ENCODE measurements at places on chromosomes 4 and X. TPM values are rescaled to one million over a fixed set of nuclear protein-coding genes. Genes with fewer than 3 reads are reported as not detected.

The CLNK gene
- polyA plus RNA-seq: 0.26 TPM

The RUFY3 gene
- polyA plus RNA-seq: 186 TPM

The PPEF2 gene
- polyA plus RNA-seq: 0.48 TPM

The NXF3 gene
- 0.12 TPM for polyA plus RNA-seq

The TEX11 gene
- 0.08 TPM for polyA plus RNA-seq

The EDNRA gene
- polyA plus RNA-seq: 15.3 TPM

The HS6ST2 gene
- 54.3 TPM for polyA plus RNA-seq

The SRPX2 gene
- polyA plus RNA-seq: 4.0 TPM

The PAGE5 gene
- not detected for polyA plus RNA-seq

The BTC gene
- polyA plus RNA-seq: 0.51 TPM

The VSIG4 gene
- 16.8 TPM for polyA plus RNA-seq

The PDZD4 gene
- polyA plus RNA-seq: 243 TPM

The SLITRK4 gene
- polyA plus RNA-seq: 18.6 TPM

The RS1 gene
- 0.41 TPM for polyA plus RNA-seq

The IL21 gene
- not detected for polyA plus RNA-seq

The FHL1 gene
- polyA plus RNA-seq: 375 TPM

The ENOPH1 gene
- 129 TPM for polyA plus RNA-seq

The LDB2 gene
- 41.7 TPM for polyA plus RNA-seq

The AP1S2 gene
- polyA plus RNA-seq: 125 TPM

The PNMA6F gene
- 8.9 TPM for polyA plus RNA-seq

The HDAC8 gene
- polyA plus RNA-seq: 30.6 TPM

The PRR32 gene
- polyA plus RNA-seq: 1.8 TPM

The MAP3K15 gene
- polyA plus RNA-seq: 1.0 TPM

The DTHD1 gene
- 13.2 TPM for polyA plus RNA-seq

The SPANXD gene
- not detected for polyA plus RNA-seq

The HS3ST1 gene
- polyA plus RNA-seq: 12.8 TPM

The S100P gene
- 1.3 TPM for polyA plus RNA-seq

The EGF gene
- polyA plus RNA-seq: 1.8 TPM

The WNK3 gene
- polyA plus RNA-seq: 10.0 TPM

The ARR3 gene
- polyA plus RNA-seq: 0.45 TPM

The ZNF41 gene
- polyA plus RNA-seq: 10.1 TPM

The SLC6A8 gene
- polyA plus RNA-seq: 72.5 TPM

The ARMCX4 gene
- 26.1 TPM for polyA plus RNA-seq

The ADH1A gene
- not detected for polyA plus RNA-seq

The EVC2 gene
- 2.0 TPM for polyA plus RNA-seq

The FAM13A gene
- 31.8 TPM for polyA plus RNA-seq

The CYTL1 gene
- 3.8 TPM for polyA plus RNA-seq

The SSX4B gene
- polyA plus RNA-seq: not detected

The SLC25A14 gene
- polyA plus RNA-seq: 37.3 TPM

The GLRB gene
- polyA plus RNA-seq: 48.4 TPM

The SFRP2 gene
- 44.7 TPM for polyA plus RNA-seq

The SULT1B1 gene
- polyA plus RNA-seq: 1.2 TPM

The SYTL5 gene
- 4.7 TPM for polyA plus RNA-seq

The SHISA3 gene
- polyA plus RNA-seq: 3.4 TPM

The BBS12 gene
- 5.3 TPM for polyA plus RNA-seq

The PASD1 gene
- polyA plus RNA-seq: not detected

The CT45A3 gene
- polyA plus RNA-seq: not detected

The NXT2 gene
- polyA plus RNA-seq: 12.7 TPM

The BEX1 gene
- 408 TPM for polyA plus RNA-seq

The SAGE1 gene
- not detected for polyA plus RNA-seq

The ATP1B4 gene
- polyA plus RNA-seq: 0.48 TPM

Data from spinal cord (tissue), 10 donors.